ENCODE measurements at places on chromosomes 5 and 9.
A peak's percentile ranks its signal among the peaks of the same experiment; 100 is the strongest.

- H3K4me1 ChIP-seq, result no peaks in the 10 kb centered on the region
- H3K27ac ChIP-seq, result no peak overlapping the region
- no peaks in the 10 kb centered on the region for H3K36me3 ChIP-seq
- DNase-seq, result no peak
- H3K4me3 ChIP-seq, result no peak overlapping the region
These were observed 9.6 kb downstream of the AIF1L start for GRCh38 chr9:131105952-131106351.

DNA sequence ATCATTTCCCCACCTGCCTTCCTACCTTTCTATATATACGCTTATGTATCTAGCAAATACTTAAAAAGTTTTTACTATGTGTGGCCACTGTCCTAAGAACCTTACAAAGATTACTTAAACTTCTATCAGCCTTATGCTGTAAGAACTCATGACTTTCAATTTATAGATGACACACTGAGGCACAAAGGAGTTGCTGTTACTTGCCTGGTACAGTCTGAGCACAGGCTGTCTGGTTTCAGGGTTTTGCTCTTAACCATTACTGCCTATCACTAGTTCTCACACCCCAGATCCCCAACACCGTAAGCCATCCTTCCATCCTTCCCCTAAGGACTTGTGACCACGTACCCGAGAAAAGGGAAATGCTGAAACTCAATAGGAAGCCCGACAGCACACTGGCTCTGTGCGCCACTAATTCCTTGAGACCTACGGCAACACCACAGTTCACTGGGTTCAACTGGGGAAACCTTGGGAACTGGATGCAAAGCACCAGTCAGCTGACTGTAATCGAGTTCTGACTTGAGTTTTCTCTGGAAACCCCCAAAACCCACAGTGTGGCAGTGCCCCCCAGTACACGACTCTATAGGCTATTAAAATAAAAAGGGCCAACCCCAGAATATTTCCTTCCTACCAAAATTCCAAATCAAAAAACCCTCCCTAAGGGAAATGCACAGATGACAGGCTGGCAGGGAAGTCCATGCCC is 56.0 kb downstream of the AUH start:
- no peak for DNase-seq
- no peak overlapping the region for H3K4me3 ChIP-seq
- H3K27me3 ChIP-seq, result no peaks in the 10 kb centered on the region
- no peaks in the 10 kb centered on the region for H3K36me3 ChIP-seq
- no peaks in the 10 kb centered on the region for H3K4me1 ChIP-seq

DNA sequence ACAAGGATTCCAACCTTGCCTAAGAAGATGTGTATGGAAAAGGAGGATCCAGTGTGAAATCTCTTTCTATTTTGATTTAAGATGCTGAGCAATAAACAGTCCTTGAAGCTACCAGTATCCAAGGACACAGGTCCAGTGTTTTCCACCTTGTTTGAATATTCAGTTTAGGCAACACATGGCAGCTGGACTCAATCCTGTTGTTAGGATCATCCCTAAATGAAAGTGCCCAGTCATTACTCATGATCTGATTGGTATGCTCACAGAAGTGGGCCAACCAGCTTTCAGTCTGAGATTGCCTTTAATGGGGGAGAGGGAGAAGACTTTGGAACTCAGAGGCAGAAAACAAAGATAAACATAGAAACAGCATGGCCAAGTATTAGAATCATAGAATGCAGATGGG is 355.7 kb upstream of the ADAMTSL1 start:
- no peak overlapping the region for H3K27ac ChIP-seq
- no peak for DNase-seq
- no peaks in the 10 kb centered on the region for H3K36me3 ChIP-seq
- H3K4me1 ChIP-seq, result no peaks in the 10 kb centered on the region
- no peak overlapping the region for H3K4me3 ChIP-seq
- H3K27me3 ChIP-seq, result no peaks in the 10 kb centered on the region

- H3K4me1 ChIP-seq, result peaks cover 52% of the 10 kb centered on the region
- H3K36me3 ChIP-seq, result peaks cover 48% of the 10 kb centered on the region
- DNase-seq, result no peak
- H3K27me3 ChIP-seq, result no peaks in the 10 kb centered on the region
- peak overlapping the region; percentile 3 for H3K27ac ChIP-seq
These were observed 14.7 kb downstream of the MGAT1 start for GRCh38 chr5:180787711-180788431.

- H3K36me3 ChIP-seq, result peaks cover 59% of the 10 kb centered on the region
- DNase-seq, result no peak
- no peak overlapping the region for H3K27ac ChIP-seq
- H3K4me1 ChIP-seq, result peaks cover 65% of the 10 kb centered on the region
- H3K4me3 ChIP-seq, result no peak overlapping the region
- no peaks in the 10 kb centered on the region for H3K27me3 ChIP-seq
These were observed 12.4 kb downstream of the CARD19 start for GRCh38 chr9:93108291-93109041.

DNA sequence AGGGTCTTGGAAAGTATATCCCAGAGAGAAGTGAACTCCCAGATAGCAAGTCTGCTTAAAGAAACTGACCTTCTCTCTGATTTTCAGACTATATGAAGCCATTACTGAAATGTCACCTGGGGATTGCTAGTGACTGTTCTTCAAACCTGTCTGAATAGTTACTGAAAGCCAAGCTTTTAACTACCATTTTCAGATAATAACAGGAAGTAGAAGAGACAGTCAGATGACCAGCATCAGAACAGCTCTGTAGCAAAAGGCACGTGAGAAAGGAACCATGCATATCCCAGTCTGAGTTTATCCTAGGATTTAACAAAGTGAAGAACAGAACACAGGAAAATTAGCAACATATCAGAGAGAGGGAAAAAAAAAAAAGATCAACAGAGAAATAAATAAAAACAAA is 74.9 kb upstream of the SELENOP start:
- no peak for DNase-seq
- H3K27me3 ChIP-seq, result no peaks in the 10 kb centered on the region
- H3K4me3 ChIP-seq, result no peak overlapping the region
- no peaks in the 10 kb centered on the region for H3K4me1 ChIP-seq
- H3K27ac ChIP-seq, result no peak overlapping the region
- H3K36me3 ChIP-seq, result no peaks in the 10 kb centered on the region

DNA sequence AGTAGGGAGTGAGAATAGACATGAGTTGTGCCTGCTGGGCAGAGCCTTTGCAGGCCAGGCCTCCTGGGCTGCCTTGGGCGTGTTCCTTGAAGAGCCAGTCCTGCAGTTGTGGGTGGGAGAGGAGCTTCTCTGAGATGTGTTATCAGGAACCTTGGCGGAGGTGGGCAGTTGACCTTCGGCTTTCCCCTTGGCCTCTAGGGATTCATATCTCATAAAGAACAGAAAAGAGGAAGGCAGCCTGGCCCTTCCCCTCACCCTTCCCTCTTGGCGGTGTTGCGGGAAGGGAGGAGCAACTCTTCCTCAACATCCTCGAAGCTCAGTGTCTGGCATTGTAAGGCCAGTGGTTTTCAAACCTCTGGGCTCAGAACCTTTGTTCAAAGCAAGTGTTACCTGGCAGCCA is 59.2 kb downstream of the DAPK1 start:
- H3K4me1 ChIP-seq, result no peaks in the 10 kb centered on the region
- H3K36me3 ChIP-seq, result no peaks in the 10 kb centered on the region
- H3K4me3 ChIP-seq, result no peak overlapping the region
- H3K27ac ChIP-seq, result no peak overlapping the region
- no peaks in the 10 kb centered on the region for H3K27me3 ChIP-seq

- H3K27ac ChIP-seq, result no peak overlapping the region
- H3K36me3 ChIP-seq, result no peaks in the 10 kb centered on the region
These were observed 443.5 kb downstream of the PDE4D start for GRCh38 chr5:59449905-59450644.

Data from CD4-positive, alpha-beta T cell (primary cell).